ENCODE measurements at places on chromosomes 6 and 20. TPM values are rescaled to one million over a fixed set of nuclear protein-coding genes. Genes with fewer than 3 reads are reported as not detected.

The SLC13A3 gene
- 0.14 TPM for total RNA-seq

The SFTA2 gene
- not detected for total RNA-seq

The SLC35A1 gene
- 4.3 TPM for total RNA-seq

The CALHM6 gene
- total RNA-seq = 2.9 TPM

The ADGB gene
- not detected for total RNA-seq

The PRICKLE4 gene
- total RNA-seq = not detected

The FARS2 gene
- total RNA-seq = 10.5 TPM

The WFDC12 gene
- not detected for total RNA-seq

The EPB41L2 gene
- total RNA-seq = 12.0 TPM

The WFDC10B gene
- not detected for total RNA-seq

The UBD gene
- total RNA-seq = not detected

The ROMO1 gene
- 39.2 TPM for total RNA-seq

The SIRPB2 gene
- not detected for total RNA-seq

The RIPOR3 gene
- total RNA-seq = not detected

The ZSCAN23 gene
- not detected for total RNA-seq

The SNAP25 gene
- total RNA-seq = not detected

The UNC93A gene
- not detected for total RNA-seq

The ASIP gene
- not detected for total RNA-seq

The F13A1 gene
- total RNA-seq = not detected

The GPR6 gene
- not detected for total RNA-seq

The HLA-DQB1 gene
- 27.5 TPM for total RNA-seq

The PCK1 gene
- not detected for total RNA-seq

The MRAP2 gene
- not detected for total RNA-seq

The TREM1 gene
- 0.42 TPM for total RNA-seq

The SLA2 gene
- total RNA-seq = 58.5 TPM

The ADGRF1 gene
- not detected for total RNA-seq

The ECI2 gene
- total RNA-seq = 25.1 TPM

The RRAGD gene
- 5.6 TPM for total RNA-seq

The VGLL2 gene
- total RNA-seq = not detected

The FOXA2 gene
- total RNA-seq = not detected

The ASF1A gene
- 17.1 TPM for total RNA-seq

The CEP162 gene
- total RNA-seq = 2.0 TPM

The CALHM4 gene
- not detected for total RNA-seq

The LY6G5C gene
- total RNA-seq = 1.9 TPM

The SIRPA gene
- not detected for total RNA-seq

The SEMG1 gene
- total RNA-seq = not detected

The TRIM27 gene
- 7.8 TPM for total RNA-seq

The SLC22A2 gene
- not detected for total RNA-seq
